Mesothelial cell of epicardium (in vitro differentiated cells): ENCODE measurements at places on chromosomes 1 and 21.

DNA sequence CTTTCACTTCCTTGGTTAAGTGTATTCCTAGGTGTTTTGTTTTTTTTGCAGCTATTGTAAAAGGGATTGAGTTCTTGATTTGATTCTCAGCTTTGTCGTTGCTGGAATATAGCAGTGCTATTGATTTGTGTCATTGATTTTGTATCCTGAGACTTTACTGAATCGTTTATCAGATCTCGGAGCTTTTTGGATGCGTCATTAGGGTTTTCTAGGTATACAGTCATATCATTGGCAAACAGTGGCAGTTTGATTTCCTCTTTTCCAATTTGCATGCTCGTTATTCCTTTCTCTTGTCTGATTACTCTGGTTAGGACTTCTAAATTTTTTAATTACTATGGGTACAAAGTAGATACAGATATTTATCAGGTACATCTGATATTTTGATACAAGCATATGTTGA is 75.4 kb downstream of the SLC35A3 start:
- no peak overlapping the region for H3K27ac ChIP-seq
- peaks cover 46% of the 10 kb centered on the region for H3K4me1 ChIP-seq
- DNase-seq = no peak

GRCh38 chr1:68936530-68936929 is 439.6 kb upstream of the DEPDC1 start:
- H3K4me3 ChIP-seq = no peak overlapping the region
- no peaks in the 10 kb centered on the region for H3K4me1 ChIP-seq
- no peaks in the 10 kb centered on the region for H3K36me3 ChIP-seq
- no peak overlapping the region for H3K27ac ChIP-seq

- H3K27me3 ChIP-seq = no peaks in the 10 kb centered on the region
- no peaks in the 10 kb centered on the region for H3K4me1 ChIP-seq
- no peaks in the 10 kb centered on the region for H3K36me3 ChIP-seq
- H3K27ac ChIP-seq = no peak overlapping the region
- DNase-seq = no peak
Observed at GRCh38 chr1:194919146-194919545, 1689.1 kb downstream of the KCNT2 start.

DNA sequence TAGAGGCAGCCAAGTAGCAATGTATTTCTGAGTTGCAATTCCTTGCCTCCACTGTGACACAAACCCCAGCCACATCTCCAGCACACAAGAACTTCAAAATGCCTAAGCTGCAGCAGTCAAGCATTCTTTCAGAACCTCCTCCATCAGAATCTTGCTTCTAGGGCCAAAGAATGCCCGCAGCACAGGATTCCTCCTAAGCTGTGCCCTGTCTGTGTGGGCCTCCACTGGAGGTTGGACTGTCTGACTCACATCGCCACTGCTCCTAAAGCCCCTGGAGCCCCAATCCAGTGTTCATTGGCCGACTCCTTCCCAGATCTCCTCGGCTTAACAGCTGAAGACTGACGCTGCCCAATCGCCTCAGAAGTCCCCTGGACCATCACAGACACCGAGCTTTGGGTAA is 43.2 kb upstream of the SERTAD4 start:
- no peak for DNase-seq
- H3K36me3 ChIP-seq = no peaks in the 10 kb centered on the region
- H3K27me3 ChIP-seq = no peaks in the 10 kb centered on the region

DNA sequence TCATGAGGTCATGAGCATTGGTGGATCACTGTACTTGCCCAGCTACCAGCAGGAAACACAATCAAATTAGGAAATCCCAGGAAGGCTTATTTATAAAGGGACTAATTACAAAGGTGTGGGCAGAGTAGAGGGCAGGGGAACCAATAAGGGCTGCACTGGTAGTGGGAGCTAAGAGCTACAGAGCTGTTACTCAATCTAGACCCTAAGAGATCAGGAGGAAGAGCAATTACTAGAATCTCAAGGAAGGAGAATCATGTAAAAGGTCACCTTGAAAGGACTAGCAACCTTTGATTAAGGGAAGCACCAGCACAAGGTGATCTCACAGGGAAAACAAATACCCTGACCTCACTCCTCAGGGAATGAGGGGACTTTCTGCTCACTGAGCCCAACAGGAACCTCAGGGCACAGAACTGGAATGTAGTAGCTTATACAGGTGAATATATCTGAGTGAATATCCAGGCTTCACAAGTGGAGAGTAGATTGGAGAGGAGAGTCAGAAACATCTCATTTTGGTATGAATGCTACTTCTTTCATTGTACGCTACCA is 66.8 kb downstream of the SAMSN1 start:
- H3K27ac ChIP-seq = no peak overlapping the region
- H3K4me1 ChIP-seq = peaks cover 6% of the 10 kb centered on the region
- H3K4me3 ChIP-seq = no peak overlapping the region
- DNase-seq = no peak
- no peaks in the 10 kb centered on the region for H3K36me3 ChIP-seq

- DNase-seq = peak; percentile 50
- H3K36me3 ChIP-seq = no peaks in the 10 kb centered on the region
- H3K27me3 ChIP-seq = no peaks in the 10 kb centered on the region
- peaks cover 32% of the 10 kb centered on the region for H3K4me1 ChIP-seq
Observed at GRCh38 chr1:16012590-16013219, 5.1 kb downstream of the HSPB7 start.

DNA sequence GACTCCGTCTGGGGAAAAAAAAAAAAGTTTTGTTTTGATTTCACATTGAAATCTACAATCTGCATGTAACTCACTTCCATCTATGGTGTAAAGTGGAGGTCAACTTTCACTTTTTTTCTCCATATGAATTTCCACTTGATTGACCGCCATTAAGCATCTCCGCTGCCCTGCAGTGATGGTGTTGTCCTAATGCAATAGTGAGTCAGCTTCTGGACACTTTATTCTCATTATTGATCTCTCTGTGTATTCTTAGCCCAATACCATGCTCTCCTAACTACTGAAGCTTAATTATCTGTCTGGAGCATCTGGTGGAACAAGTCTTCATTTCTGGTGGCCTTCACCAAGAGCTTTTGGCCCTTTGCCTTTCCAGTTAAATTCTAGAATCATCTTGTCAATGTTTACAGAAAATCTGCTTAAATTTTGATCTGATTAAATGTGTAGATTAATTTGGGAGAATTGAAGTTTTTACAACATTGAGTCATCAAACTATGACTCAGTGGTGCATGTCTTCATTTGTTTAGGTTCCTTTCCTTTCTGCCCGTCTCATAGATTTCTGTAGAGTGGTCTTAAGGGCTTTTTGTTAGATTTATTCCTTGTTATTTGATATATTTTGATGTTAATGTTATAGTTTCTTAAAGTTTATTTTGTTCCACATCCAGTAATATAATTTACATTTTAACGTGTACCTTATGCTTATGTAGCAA is 181.5 kb downstream of the PRDM2 start:
- peaks cover 58% of the 10 kb centered on the region for H3K27me3 ChIP-seq
- H3K4me3 ChIP-seq = no peak overlapping the region
- no peaks in the 10 kb centered on the region for H3K4me1 ChIP-seq
- no peak for DNase-seq
- no peak overlapping the region for H3K27ac ChIP-seq

DNA sequence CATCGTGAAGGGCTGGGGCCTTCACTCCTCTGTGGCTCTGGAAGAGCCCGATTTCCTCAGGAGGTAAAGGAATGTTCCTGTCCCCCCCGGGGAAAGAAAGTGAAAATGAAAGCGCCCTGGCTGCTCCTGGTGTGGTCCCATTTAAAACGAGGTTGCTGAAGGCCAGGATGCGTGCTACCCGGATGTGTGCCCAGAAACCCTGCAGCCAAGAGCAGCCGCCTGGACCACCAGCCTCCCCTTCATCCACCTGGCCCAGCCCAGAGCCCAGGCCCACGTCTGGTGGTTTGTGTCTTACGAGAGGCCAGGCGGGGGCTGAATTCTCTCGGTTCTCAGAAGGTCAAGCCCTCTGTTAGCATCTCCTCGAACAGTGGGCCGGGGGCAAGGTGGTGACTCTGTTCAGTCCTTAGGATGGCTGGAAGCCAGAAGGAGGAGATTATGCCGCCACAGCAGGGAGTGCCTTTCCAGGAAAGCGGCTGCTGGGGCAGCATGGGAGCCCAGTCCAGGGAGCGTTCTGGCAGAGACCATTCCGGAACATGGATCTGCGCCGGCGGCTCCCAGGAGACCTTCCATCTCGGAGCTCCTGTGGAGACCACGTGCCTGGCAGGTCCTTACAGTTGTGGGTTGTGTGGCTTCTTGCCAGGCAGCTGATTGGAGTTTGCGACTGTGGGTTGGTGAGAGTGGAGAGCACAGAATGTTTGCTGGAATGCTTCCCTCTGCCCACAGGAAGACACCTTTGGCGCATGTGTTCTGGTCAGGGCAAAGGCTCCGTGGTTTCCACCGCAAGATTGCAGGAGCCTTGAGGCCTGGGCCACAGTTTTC is 1.4 kb downstream of the GUK1 start:
- peaks cover 5% of the 10 kb centered on the region for H3K27me3 ChIP-seq
- H3K4me3 ChIP-seq = peak overlapping the region; percentile 90
- H3K4me1 ChIP-seq = peaks cover 19% of the 10 kb centered on the region
- H3K36me3 ChIP-seq = no peaks in the 10 kb centered on the region
- H3K27ac ChIP-seq = peak overlapping the region; percentile 96

- DNase-seq = no peak
- peaks cover 29% of the 10 kb centered on the region for H3K4me1 ChIP-seq
Observed at GRCh38 chr1:43366601-43367025, 1.2 kb downstream of the ELOVL1 start.

DNA sequence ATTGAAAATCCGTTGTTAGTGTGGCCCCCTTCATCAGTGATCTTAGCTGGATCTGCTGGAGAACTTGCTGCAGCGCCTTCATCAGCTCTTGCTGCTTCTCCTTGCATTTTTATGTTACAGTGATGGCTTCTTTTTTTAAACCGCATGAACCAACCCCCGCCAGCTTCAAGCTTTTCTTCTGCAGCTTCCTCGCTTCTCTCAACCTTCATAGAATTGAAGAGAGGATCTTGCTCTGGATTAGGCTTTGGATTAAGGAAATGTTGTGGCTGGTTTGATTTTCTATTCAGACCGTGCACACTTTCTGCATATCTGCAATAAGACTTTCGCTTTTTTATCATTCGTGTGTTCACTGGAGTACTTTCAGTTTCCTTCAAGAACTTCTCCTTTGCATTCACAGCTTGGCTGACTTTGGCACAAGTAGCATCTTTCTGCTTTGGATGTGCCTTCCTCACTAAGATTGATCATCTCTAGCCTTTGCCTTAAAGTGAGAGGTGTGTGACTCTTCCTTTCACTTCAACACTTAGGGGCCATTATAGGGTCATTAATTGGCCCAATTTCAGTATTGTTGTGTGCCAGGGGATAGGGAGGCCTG is 13.1 kb downstream of the RNF187 start:
- H3K27me3 ChIP-seq = peaks cover 32% of the 10 kb centered on the region
- H3K36me3 ChIP-seq = peaks cover 18% of the 10 kb centered on the region
- peaks cover 2% of the 10 kb centered on the region for H3K4me1 ChIP-seq
- no peak overlapping the region for H3K27ac ChIP-seq

- no peaks in the 10 kb centered on the region for H3K36me3 ChIP-seq
- no peaks in the 10 kb centered on the region for H3K4me1 ChIP-seq
- H3K4me3 ChIP-seq = no peak overlapping the region
- no peak overlapping the region for H3K27ac ChIP-seq
Observed at GRCh38 chr1:37915476-37916093, 31.3 kb downstream of the INPP5B start.

- H3K4me3 ChIP-seq = no peak overlapping the region
- no peak for DNase-seq
- no peaks in the 10 kb centered on the region for H3K36me3 ChIP-seq
- H3K4me1 ChIP-seq = no peaks in the 10 kb centered on the region
- H3K27me3 ChIP-seq = peaks cover 76% of the 10 kb centered on the region
Observed at GRCh38 chr21:42423197-42423675, 19.5 kb downstream of the UBASH3A start.

- DNase-seq = no peak
- no peaks in the 10 kb centered on the region for H3K27me3 ChIP-seq
- no peak overlapping the region for H3K4me3 ChIP-seq
- peaks cover 8% of the 10 kb centered on the region for H3K36me3 ChIP-seq
- H3K27ac ChIP-seq = no peak overlapping the region
Observed at GRCh38 chr21:28442624-28443023, 550.1 kb downstream of the LTN1 start.
